Activated CD4-positive, alpha-beta T cell treated with anti-CD3 and anti-CD28 coated beads, Interleukin-2, amount 10 ng/mL, durations not matched to agents 24 days and 14 days (primary cell): ENCODE measurements at places on chromosomes 1 and 21. TPM values are rescaled to one million over a fixed set of nuclear protein-coding genes. Genes with fewer than 3 reads are reported as not detected.

DNA sequence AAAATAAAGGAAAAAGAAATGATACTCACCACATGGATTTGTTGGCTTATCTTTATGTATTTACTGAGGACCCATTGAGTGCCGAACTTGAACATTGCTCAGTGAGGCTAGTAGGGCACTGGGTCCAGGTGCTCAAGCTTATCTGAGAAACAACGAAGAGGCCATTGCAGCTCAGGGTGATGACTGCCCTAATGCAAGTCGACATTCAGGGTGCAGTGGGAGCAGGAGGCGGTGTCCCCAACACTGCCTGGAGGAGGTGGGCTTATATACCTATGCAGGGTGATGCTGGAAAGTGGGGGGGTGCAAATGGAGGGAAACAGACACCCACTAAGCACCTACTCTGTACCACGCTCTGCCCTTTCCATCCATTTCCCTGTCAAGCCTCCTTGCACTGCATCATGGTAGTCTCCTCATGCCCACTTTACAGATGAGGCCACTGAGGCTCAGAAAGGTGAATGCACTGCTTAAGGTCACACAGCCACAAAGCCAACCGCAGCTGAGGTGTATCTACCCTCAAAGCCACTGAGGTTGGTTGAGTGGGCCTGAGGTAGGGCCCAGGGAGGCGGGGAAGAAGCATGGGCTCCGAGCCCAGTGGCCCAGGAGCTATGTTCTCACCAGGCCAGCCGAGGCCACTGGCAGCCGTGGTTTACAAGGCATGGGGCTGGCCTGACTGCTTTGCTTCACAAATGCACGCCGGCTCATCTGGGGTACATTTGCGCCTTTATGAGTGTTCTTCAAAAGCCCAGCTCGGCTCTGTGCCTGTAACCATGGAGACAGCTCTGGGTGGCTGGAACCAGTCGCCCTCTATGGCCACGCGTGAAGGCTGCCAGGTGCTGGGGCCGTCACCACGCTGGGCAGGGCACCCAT is 103.8 kb downstream of the EPHB2 start:
- no peak for DNase-seq

- no peak for DNase-seq
Measured at GRCh38 chr1:99270646-99271045, 6.4 kb downstream of the PLPPR4 start.

- DNase-seq: no peak
Measured at GRCh38 chr1:213719462-213719861, 268.3 kb upstream of the PROX1 start.

DNA sequence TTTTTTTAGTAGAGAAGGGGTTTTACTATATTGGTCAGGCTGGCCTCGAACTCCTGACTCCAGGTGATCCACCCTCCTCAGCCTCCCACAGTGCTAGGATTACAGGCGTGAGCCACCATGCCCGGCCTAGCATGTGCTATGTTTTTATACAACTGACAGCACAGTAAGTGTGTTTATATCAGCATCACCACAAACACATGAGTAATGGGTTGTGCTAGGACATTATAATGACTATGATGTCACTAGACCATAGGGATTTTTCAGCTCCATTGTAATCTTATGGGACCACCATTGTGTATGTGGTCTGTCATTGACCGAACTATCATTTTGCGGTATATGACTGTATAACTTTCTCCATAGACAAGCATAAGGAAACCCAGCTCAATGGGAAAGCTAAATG is 6.3 kb downstream of the LEFTY2 start:
- no peak for DNase-seq

DNA sequence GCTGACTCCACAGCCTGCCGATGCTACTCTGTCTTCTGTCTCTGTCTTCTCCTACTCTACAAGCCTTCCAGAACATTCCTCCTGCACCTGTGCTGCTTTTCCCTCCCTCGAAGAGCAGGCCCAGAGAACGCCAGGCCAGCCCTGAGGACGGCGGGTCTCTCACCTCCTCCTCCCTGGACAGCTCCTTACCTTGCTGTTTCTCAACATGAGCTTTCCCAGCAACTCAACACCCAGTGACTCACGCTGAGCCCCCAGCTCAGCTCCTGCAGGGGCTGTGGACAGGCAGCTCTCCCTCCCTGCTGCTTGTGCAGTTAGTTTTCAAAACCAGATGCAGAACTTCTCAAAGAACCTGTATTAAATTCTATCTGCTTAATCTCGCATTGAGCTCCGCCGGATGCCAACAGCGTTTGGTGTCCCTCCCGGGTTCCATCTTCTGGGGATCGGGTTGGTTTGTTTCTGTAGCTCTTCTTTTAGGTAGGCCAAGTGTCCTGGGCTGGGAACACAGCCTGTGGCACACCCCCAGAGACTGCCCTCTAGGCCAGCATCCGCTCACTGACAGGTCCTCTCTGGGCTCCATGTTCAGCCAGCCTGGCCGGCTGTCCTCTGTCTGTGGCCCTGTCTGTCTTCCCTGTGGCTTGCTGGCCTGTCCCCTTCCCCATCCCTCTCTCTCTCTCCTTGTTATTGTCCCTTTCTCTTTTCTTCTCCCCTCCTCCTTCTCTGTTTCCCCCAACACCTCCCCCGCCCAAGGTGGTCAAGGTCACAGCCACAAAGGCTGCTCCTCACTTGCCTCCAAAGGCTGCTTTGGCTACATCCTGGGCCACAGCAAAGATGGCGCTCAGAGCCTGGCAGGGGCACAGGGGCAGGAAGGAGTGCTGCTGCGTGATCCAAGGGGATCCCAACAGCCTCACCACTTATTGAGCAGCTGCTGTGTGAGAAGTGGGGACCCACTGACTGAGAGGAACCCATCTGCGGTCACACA is 391.0 kb downstream of the MATN1 start:
- no peak for DNase-seq

- no peak for DNase-seq
Measured at GRCh38 chr1:82491301-82492048, 690.7 kb downstream of the ADGRL2 start.

DNA sequence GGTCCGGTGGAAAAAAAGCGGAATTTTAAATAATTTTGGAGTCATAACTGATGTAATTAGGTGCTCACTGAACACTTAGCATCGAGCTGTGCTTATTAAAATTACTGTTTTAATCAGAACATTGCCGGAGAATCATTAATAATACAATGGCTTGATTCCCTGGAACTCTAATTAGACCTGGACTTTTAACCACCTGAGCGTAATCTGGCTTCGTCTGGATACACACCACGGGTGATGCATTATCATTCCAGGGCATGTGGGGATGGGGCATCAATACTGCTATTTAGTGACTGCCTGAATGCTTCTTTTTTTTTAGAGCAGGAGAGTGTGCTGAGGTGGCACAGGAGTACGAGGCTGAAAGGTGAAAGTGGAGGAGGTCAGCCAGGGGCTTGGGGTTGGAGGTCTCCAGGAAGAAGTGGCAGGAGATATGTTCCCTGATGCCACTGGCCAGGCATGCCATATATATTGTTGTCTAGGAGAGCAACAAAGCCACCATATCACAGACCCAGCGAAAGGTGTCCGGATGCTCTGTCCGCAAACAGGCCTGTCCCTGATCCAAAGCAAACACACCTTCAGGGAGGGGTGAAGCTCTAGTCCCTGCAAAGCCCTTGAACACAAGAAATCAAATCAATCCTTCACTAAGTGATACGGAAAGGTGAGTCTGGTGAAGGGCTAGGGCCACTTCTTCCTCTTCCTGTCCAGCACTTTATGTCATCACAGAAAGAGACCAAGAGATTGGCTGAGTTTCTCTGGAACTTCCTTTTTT is 125.2 kb downstream of the PLXNA2 start:
- DNase-seq: no peak

- no peak for DNase-seq
Measured at GRCh38 chr1:235809688-235810397, 56.9 kb downstream of the LYST start.

Gene SMAP2
- 156 and 157 TPM in 2 replicates for total RNA-seq

- peak; percentile 78 for DNase-seq
Measured at GRCh38 chr1:194289569-194290266, 1103.3 kb upstream of the B3GALT2 start.

Gene ACP6
- 9.5 and 15.3 TPM in 2 replicates for total RNA-seq

GRCh38 chr1:209104646-209105045 is 478.9 kb upstream of the CAMK1G start:
- DNase-seq: no peak

Gene DPT
- not detected in 2 replicates for total RNA-seq

GRCh38 chr1:30770150-30770549 is 12.6 kb upstream of the LAPTM5 start:
- DNase-seq: no peak

DNA sequence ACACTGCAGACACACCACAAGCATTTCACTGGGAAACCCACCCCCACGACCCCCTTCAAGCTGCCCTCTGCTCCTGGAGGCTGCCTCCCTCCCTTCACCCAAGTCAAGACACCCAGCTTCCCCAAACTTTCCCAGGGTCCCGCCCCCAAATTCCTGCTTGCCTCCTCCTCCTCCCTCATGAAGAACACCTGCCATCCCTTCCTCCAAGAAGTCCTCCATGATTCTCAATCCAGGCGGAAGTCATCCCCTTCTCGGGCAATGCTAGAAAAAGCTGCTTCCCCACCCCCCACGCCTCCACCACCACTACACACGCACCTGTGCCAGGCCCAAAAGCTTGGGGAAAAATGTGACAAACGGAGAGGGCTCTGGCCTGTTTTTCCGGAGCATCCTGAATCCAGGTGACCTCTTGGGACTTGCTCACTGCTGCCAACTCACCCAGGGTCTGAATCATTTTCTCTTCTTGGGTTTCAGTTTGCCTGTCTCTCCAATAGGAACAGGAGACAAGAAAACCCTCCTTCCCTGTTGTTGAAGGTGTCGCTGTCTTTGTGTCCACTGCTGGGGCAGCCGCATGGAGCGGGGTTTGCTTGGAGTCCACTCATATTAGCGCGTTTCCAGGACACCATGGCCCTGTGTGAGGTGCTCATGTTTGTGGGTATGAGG is 101.0 kb upstream of the CASZ1 start:
- no peak for DNase-seq

Gene SLC45A3
- total RNA-seq: 1.0 and 1.1 TPM in 2 replicates

GRCh38 chr1:182622901-182623528 is 18.8 kb upstream of the RGS16 start:
- no peak for DNase-seq

DNA sequence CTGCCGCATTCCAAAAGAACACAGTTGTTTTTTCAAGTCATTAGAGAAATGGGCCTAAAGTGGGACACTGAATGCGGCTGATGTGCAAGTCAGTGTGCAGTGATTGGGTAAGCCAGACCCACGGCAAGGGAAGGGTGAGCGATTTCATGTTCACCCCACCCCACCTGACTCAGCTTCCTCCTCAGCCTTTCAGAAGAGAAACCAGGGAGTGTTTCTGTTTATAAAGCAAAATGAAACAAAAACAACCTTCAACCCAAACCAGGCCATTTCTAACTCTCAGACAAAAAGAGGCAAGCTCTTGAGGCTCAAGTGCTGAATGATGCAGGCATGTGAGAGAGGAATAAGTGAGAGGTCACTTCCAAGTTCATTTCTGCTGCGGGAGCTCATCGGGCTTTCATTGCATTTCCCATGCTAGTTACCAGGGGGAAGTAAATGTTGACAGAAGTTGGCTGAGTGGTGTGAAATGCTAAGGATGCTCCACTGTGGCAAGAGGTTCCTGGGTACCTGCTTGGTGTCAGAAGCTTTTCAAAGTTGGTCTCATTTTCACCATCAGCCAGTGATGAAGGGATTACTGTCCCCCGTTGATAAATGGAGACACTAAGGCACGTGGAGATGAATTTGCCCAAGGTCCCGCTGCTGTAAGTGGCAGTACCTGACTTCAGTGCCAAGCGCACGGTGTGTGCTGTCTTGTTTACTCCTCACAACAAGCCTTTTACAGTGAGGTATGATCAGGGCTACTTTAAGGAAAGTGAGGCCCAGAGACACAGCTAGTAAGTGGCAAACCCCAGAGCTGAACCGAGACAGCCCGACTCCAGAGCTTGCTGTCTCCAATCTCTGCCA is 29.1 kb downstream of the STPG1 start:
- DNase-seq: peak; percentile 83

DNA sequence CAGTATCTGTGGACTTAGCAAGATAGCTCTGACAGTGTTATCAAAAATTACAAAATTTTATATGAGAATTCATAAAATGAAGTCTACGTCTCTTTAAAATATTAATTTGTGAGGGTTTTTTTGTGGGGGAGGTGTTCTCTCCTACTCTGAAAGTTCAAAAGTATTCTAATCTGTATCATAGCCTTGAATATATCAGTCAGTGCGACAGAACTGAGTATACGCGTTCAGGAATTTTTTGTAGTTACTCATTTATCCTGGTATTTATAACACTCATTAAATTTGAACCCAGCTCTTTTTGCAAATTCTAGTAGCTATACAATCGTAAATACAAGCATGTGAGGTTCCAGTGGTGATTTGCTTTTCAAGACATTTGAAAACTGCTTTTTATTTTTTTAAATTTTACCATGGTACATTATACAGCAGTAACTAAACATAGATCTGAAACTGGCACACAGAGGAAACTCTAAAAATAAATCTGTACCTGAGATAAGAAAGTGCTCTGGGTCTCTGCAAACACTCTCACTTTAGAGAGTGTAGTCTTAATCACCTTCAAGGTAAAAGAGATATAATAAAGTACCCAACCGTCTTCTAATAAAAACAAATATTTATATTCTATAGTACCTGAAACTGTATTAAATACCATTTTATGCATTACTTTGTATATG is 178.4 kb upstream of the ADAMTS5 start:
- DNase-seq: no peak

- DNase-seq: no peak
Measured at GRCh38 chr1:212284332-212284743, 872 bp upstream of the PPP2R5A start.

Gene ZMYND12
- total RNA-seq: 0.12 TPM in 1 of 2 replicates, not detected in the other

DNA sequence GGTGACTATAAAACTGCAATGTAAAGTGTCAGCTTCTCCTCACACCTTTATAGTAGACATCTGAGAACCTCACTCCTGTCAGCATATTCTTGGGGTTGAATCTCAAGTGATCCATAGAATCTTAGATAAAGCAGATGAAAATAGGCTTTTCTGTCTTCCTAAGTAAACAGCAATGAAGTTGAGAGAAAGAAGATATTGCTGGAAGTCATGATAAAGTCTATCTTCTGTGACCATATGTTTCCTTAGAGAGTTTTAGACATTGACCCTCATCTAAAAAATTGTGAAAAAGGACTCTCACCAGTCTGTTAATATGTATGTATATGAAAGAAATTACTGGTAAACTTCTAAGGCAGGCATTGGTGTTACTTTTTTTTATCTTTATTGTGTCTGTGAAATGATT is 66.8 kb downstream of the LIPI start:
- DNase-seq: no peak
